Colonic mucosa (tissue), 4 donors: ENCODE measurements at places on chromosomes 13 and 19. TPM values are rescaled to one million over a fixed set of nuclear protein-coding genes. Genes with fewer than 3 reads are reported as not detected.

- H3K4me3 ChIP-seq, result no peak overlapping the region
- no peaks in the 10 kb centered on the region for H3K36me3 ChIP-seq
- peak; percentile 53 for DNase-seq
- peak overlapping the region; percentile 44 for H3K27ac ChIP-seq
- peaks cover 6% of the 10 kb centered on the region for H3K4me1 ChIP-seq
Measured at GRCh38 chr19:35211545-35212230, 16.9 kb downstream of the FAM187B start.

GRCh38 chr13:102400675-102401145 lies 1.1 kb downstream of the FGF14 start:
- peaks cover 19% of the 10 kb centered on the region for H3K27me3 ChIP-seq
- no peak overlapping the region for H3K27ac ChIP-seq
- H3K4me3 ChIP-seq, result peak overlapping the region; percentile 38
- DNase-seq, result no peak
- peaks cover 3% of the 10 kb centered on the region for H3K4me1 ChIP-seq
- no peaks in the 10 kb centered on the region for H3K36me3 ChIP-seq

DNA sequence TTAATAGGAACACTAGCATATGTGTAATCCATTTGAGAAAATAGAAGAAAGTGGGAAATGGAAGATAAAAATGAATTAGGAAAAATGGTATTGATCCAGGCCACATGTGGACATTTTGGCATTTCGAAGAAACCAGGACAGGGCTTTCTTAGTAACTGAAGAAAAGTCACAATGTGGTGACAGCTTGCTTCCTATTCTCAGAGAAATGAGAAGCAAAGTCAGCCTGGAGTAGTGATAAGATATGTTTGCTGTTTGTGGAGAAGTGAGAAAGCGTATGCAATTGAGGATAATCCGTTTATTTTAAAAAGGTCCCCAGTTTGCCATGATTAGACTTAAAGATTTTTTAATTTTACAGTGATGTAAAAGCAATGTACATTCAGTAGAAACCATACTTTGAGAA lies 127.9 kb downstream of the SLITRK6 start:
- DNase-seq, result no peak
- no peaks in the 10 kb centered on the region for H3K36me3 ChIP-seq
- H3K27me3 ChIP-seq, result no peaks in the 10 kb centered on the region
- no peak overlapping the region for H3K27ac ChIP-seq
- H3K4me1 ChIP-seq, result no peaks in the 10 kb centered on the region
- H3K4me3 ChIP-seq, result no peak overlapping the region

DNA sequence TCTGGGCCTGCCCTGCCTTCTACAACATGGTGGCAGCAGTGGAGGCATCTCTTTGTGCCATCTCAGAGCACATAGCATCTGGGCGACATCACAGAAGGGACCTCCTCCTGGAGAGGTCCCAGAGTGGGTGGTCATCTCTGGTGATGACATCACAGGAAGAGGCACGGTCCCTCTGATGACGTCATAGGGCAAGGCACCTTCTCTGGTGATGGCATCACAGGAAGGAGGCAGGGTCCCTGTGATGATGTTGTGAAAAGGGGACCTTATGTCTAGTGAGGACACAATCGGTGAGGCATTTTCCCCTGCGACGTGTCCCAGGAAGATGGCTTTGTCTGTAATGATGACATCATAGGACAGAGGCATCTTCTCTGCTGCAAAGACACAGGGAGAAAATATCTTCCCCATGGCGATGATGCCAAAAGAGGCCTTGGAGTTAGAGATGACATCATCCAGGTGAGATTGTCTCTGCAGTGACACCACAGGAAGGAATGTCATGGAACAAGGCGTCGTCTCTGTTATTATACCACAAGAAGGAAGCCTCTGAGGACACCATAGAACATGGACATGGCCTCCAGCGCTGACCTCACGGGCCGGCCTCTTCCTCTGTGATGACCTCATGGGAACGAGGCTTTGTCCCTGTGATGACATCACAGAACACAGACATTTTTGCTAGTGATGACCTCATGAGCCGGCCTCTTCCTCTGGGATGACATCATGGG lies 10.7 kb downstream of the SHISA7 start:
- peaks cover 20% of the 10 kb centered on the region for H3K27me3 ChIP-seq
- no peaks in the 10 kb centered on the region for H3K4me1 ChIP-seq
- no peak for DNase-seq
- no peaks in the 10 kb centered on the region for H3K36me3 ChIP-seq
- H3K27ac ChIP-seq, result no peak overlapping the region

- H3K27me3 ChIP-seq, result no peaks in the 10 kb centered on the region
- DNase-seq, result no peak
- H3K4me3 ChIP-seq, result no peak overlapping the region
- no peaks in the 10 kb centered on the region for H3K4me1 ChIP-seq
- H3K36me3 ChIP-seq, result no peaks in the 10 kb centered on the region
- H3K27ac ChIP-seq, result no peak overlapping the region
Measured at GRCh38 chr19:16266586-16266942, 58.1 kb upstream of the KLF2 start.

DNA sequence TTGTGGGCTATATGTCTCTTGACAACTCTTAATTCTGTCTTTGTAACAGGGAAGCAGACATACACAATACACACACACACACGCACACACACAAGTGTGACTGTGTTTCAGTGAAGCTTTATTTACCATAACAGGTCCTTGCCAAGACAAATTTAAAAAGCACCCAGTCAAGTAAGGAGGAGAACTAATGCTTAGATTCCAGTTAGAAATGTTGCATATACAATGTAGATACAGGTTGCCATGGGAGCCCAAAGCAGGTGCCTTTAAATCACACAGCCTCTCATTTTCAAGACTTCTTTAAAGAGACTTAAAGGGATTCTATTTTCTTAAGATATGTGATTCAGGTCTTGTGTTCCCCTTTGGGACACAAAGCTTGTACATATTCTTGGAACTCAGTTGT lies 1551.9 kb downstream of the EFNB2 start:
- no peaks in the 10 kb centered on the region for H3K36me3 ChIP-seq
- H3K27me3 ChIP-seq, result no peaks in the 10 kb centered on the region
- no peak overlapping the region for H3K27ac ChIP-seq
- H3K4me3 ChIP-seq, result no peak overlapping the region
- H3K4me1 ChIP-seq, result no peaks in the 10 kb centered on the region

DNA sequence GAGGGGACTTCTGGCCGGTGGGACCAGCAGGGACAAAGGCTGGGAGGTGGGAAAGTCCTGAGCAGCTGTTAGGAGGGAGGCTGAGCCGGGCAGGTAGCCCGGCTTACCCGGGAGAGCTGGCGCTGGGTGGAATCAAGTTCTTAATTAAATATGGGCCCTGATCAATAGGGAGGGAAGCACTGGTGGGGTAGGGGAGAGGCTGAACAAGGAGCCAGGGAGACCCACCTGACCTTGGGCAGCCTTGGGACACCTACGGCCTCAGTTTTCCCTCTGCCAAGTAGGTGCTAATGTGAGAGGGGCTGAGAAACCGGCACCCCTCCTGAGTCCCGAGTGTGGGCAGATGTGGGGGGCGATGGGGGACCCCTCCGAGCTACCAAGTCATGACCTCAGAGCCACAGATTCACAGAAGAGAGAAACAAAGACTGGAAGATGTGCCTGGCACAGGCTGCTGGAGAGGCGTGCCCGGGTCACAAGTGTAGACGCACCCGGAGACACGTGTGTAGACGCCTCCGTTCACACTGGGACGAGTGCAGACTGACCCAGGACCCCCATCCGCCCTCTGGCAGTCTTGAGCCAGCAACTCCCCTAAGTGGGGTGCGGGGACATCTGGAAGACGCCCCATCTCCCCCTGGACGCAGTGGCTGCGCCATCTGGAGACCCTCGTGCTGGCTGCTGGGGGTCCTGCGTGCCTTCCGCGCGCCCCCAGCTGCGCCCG lies 8.4 kb downstream of the ONECUT3 start:
- no peaks in the 10 kb centered on the region for H3K36me3 ChIP-seq
- H3K4me3 ChIP-seq, result no peak overlapping the region
- no peak for DNase-seq
- peaks cover 88% of the 10 kb centered on the region for H3K27me3 ChIP-seq

ZFP28 gene
- total RNA-seq, result 1.5 TPM

CLEC17A gene
- total RNA-seq, result 0.32 TPM
